ENCODE measurements at places on chromosomes 2 and 18.
A peak's percentile ranks its signal among the peaks of the same experiment; 100 is the strongest.

GRCh38 chr2:237315170-237315828, 98.7 kb downstream of the COL6A3 start:
- peak; percentile 27 for DNase-seq

DNA sequence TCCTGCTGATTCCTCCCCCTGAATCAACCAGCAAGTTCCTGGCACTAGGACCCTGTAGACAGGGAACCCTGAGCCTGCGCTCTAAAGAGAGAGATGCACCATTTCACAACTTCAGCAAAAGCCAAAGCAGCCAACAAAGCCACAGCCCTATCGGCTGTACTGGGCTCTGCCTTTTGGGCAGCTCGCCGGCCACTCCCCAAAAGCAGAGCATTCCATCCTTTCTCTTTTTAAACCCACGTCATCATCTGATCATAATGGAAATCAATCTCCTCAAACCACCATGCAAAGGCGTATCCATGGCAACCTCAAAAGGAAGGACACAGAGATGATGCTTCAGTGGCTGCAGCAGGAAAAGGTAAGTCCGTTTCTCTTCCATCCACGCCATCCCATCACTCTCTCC, 5.3 kb upstream of the DCTN1 start:
- no peak for DNase-seq

DNA sequence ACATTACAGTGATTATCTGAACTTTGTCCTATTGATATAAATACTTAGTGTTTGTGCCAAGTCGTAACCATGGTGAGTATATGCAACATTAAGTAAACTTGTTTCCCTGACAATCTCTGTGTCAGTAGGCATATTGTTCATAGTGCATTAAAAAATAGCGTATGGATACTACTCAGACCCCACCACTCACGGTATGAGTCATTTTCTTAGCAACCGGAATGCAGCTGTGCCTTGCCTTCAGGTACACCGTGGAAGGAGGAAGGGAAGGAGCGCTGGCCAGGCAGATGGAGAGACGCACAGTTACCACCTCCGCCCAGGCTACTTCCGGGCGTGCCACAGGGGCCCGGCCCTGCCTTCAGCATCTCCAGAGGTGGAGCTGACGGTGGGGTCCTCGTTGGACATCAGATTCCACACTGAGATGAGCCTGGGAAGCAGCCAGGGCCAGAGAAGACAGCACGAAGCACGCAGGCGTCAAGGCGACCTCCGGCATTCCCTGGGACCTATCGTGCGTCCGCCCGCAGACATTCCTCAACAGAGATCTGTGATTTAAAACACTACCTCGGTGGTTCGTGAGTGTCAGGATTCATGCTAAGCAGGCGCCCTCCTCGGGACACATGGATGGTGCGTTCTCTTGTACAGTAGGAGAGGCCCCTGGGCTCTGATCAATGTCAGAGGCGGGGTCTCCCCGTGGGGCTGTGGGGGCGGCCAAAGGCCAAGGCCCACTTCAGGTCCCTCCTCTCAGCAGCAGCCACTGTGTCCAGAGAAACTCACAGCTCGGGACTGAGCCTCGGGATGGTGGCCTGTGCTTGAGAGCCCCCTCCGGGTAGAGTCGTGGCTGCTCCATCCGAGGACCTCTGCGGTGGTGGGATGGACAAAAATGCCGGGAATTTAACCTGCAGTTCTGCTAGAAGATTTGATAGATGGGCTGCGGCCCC, 82.2 kb upstream of the HDAC4 start:
- no peak for DNase-seq

GRCh38 chr2:163370169-163370886, 365.5 kb downstream of the FIGN start:
- DNase-seq: no peak

DNA sequence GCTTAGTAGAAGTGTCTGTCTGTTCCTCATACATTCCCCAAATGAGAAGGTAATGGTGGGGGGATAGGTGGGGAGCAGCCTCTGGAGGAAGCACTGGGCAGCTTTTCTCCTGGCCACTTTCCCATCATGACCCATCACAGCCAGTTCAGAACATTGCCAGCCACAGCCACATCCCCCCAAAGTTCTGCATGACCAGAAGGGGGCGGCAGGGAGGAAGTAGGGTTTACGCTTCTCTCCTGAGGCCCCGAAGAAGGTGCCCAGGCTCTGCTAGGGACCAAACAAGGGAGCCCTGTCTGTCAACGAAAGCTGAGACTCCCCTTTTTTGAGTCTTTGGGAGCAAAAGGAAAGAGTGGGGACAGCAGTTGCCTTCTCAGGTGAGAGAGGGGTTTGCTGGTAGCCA, 7.7 kb downstream of the IGFBP5 start:
- no peak for DNase-seq

GRCh38 chr2:149622343-149622742, 34.8 kb upstream of the MMADHC start:
- DNase-seq: no peak

GRCh38 chr2:226207671-226208070, 591.9 kb downstream of the IRS1 start:
- DNase-seq: no peak

GRCh38 chr18:68480196-68480595, 234.7 kb downstream of the TMX3 start:
- no peak for DNase-seq

- peak; percentile 43 for DNase-seq
These were observed 188.2 kb downstream of the BCL2 start for GRCh38 chr18:63131106-63131958.

Data from neuronal stem cell (in vitro differentiated cells).